Fibroblast of skin of back (primary cell): ENCODE measurements at places on chromosomes 1 and 21.

DNA sequence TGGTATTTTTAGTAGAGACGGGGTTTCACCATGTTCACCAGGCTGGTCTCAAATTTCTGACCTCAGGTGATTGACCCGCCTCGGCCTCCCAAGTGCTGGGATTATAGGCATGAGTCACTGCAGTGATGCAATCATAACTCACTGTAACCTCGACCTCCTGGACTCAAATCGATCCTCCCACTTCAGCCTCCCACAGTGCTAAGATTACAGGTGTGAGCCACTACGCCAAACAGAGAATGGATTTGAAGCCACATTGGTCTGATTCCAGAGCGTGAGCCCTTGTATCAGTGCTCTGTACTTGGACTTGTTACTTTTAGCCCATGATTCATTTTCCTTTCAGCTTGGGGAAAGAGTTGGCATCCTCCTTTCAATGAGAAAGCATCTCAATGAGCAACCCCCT, 14.9 kb upstream of the ZNF683 start:
- peak; percentile 34 for DNase-seq

GRCh38 chr1:233834609-233835008, 69.9 kb upstream of the SLC35F3 start:
- DNase-seq: no peak

- no peak for DNase-seq
These were observed 1.8 kb downstream of the PIK3R3 start for GRCh38 chr1:46130606-46131005.

- DNase-seq: no peak
These were observed 24.1 kb downstream of the SUSD4 start for GRCh38 chr1:223339861-223340260.

DNA sequence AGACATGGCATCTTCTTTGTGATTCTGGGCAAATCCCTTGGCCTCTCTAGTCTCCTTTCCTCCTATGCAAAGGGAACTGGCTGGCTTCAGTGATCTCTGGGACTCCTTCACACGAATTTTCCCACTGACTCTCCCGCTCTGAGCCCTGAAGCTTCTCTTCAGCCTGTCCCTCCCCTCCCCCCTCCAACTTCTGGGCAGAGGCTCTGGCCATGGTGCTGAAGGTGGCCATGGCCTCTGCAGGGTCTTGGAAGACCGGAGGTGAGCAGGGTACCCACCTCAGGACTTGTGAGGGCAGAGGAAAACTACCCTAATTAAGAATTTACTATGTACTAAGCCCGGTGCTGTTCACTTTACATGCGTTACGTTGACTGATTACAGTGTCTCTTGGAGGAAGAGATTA, 29.4 kb upstream of the POU3F1 start:
- peak; percentile 37 for DNase-seq

- DNase-seq: peak; percentile 55
These were observed 719 bp downstream of the MFAP2 start for GRCh38 chr1:16979475-16980327.

DNA sequence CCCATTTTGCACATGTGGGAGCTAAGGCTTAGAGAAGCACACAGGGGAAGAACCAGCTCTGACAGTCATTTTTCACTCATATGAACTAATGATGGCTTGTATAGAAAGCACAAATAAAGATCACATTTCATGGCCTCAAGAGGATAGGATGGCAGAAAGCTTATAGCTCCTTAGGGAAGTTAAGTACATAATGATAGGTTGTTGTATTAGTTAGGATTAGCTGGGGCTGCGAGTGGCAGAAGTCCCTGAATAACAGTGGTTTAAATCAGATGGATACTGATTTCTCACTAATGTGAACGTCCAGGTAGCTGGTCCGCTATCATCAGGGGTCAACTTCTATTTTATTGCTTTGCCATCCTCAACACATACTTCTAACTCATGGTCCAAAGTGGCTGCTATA, 284.0 kb downstream of the RPS6KC1 start:
- no peak for DNase-seq

GRCh38 chr1:225770561-225771248, 6.9 kb upstream of the SRP9 start:
- DNase-seq: no peak

DNA sequence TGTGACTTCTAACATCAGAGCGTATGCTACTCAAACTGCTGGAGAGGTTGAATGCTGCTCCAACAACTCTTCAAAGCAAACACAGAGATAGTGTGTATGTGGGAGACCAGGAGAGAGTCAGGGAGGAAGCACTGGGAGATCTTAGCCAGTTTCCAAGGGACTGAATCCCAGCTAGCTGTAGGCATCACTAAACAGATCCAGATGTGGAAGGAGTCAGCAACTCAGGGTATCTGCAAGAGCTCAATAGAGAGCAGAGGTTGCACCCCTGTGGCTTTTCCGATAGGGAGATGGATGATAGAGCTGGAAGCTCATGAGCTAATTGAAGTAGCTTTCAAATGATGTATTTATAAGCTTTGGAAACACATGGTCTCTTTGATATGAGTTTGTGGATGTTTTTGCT, 168.9 kb upstream of the HOOK1 start:
- peak; percentile 50 for DNase-seq

- no peak for DNase-seq
These were observed 56.9 kb downstream of the CD58 start for GRCh38 chr1:116513956-116514355.

GRCh38 chr21:36470294-36470693, 9.6 kb downstream of the CLDN14 start:
- DNase-seq: peak; percentile 40

- DNase-seq: no peak
These were observed 332.7 kb downstream of the NEGR1 start for GRCh38 chr1:71949681-71950080.

DNA sequence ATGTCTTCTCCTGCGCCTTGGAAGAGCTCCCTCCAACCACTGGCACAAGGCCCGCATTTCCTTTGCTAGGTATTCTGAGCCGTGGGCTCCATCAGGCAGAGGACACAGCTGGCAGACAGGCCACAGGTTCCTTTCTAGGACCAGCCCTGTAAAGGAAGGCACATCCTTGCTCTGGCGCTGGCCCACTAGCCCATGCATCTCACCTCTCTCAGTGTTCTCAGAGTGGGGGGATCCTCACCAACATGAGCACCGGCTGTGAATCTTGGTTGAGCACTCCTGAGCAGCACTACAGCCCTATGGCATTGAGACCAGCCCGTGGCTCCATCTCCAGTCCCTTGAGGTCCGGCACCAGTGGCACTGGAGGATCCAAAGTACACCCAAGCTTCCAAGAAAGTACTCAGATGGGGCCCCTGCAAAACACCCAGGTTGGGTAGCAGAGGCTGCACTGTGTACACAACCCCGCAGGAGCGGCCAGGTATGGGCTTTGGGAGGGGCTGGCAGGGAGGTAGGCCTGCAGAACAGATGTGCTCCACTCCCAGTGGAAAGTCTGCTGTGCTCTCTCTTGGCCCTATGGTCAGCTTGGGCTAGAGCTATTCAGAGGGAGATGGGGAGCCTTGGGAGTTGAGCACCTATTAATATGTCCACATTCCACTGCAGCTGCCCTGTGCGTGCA, 47.1 kb upstream of the PLPPR5 start:
- no peak for DNase-seq

DNA sequence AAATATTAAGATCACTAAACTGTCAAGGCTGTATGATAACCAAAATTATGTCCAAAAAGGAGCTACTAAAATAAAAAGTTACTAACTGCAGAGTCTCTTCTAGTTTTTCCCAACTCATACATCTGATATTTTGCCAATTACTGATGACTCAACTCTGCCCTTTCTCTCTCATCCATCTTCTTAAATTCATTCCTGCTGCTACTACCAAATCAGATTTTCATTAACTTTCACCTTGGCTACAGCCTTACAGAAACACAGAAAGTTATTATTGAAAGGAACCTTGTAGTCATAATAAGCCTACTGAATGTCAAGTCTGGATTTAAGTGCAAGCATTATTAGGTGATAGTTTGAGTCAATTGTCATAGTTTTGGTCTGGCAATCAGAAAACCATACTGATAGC, 273.1 kb downstream of the DPYD start:
- DNase-seq: peak; percentile 60

DNA sequence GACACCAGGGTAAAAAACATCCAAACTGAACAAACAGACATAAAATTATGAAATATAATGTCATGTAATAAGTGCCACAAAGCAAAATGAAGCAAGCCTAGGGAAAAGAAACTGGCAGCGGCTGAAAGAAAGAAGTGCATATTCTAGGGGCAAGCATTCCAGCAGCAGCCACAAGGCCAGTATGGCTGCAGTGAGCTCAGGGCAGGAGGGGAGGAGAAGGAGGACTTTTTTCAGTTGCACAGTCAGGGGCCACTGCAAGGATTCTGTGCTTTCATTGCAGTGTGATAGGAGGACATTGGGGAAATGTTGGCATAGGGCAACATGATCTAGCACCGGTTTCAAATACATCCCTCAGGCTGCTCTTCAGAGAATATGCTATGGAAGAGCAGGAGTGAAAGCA, 263.8 kb downstream of the NEGR1 start:
- no peak for DNase-seq

GRCh38 chr21:27813750-27814149, 846.9 kb upstream of the ADAMTS5 start:
- no peak for DNase-seq

DNA sequence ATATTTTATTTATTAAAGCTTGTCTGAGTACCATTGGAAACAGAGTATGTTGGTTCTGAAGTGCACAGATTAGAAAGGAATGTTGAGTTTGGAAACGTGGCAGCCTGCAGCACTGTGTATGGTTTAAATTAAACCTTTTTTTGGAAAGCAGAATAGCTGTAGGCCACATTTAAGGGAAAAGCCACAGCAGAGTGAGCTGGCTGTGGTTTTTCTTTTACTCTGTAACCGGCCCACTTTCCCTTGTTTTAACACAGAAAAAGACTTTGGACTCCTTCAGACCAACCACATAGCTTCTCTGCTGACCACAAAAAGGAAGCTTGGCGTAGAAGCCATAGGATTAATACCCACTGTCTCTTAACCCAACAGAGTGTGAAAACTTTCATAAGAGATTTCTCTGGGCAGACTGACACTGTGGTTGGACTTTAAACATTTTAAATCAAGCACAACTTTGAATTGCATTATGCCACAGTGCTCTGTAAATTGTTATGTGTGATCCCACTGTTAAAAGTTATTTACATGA, 75.2 kb downstream of the NFIA start:
- DNase-seq: peak; percentile 89

GRCh38 chr21:45979651-45980050, 1.9 kb upstream of the COL6A1 start:
- DNase-seq: no peak

DNA sequence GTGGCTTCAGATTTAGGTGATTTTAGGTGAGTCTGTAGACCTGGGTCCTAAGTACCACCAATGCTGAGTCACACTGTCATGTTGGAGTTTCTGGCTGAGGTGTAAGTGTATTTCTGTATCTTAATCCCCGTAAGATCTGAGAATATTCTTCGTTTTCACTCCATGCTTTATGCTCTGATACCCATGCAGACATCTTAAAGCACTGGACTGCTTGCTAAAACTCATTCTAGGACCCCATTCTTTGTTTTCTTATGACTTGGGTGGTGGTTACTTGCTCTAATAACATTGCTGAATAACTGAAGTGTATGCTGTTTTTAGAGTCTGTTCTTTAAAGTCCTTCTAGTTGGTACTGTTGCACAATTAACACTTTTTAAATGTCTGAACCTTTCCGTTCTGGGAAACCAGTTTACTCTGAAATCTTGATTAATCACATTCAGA, 36.6 kb downstream of the CDC42 start:
- no peak for DNase-seq

DNA sequence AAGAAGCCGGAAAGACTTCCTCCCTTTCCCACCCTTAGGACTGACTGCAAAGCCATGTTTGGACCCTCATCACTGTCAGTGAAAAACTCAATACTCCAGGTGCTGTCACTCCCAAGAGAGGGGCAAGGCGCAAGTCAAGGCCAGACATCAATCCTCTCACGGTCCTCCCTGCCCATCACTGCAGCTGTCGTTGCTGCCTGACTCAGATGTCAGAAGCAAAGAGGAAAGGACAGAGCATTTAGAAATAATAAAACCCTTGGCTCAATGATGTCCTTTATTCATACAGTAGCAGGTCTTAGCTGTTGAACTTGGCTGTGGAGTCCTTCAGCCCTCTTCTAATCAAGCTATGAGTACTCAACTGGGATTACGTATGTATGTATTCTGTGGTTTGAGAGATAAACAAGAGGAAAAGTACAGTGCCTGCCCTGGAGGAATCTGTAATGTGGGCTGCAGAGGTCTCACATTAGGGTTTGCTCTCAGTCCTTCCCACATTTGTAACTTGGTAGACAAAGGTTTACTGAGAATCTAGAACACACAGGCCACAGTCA, 13.5 kb downstream of the SUSD4 start:
- no peak for DNase-seq

- peak; percentile 19 for DNase-seq
These were observed 55.3 kb downstream of the NDUFS5 start for GRCh38 chr1:39081271-39082009.

DNA sequence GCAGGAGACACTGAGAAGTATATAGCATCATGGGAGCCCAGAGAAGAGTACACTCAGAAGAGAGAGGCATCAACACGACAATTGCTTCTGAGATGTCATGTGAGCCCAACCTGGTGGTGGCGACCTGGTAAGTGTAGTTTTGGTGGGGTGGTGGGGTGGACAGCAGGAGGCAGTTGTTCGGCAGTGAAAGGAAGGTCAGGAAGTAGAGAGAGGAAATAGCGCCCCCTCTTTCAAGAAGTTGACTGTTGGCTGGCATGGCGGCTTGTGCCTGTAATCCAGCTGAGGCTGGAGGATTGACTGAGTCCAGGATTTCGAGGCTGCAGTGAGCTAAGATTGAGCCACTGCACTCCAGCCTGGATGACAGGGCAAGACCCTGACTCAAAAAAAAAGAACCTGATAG, 12.6 kb downstream of the RSPO1 start:
- no peak for DNase-seq
